A549 treated with Hydrocortisone at 1 μM for 4 hours (cell line): ENCODE measurements at places on chromosomes 6 and 20. TPM values are rescaled to one million over a fixed set of nuclear protein-coding genes. Genes with fewer than 3 reads are reported as not detected.

The EDEM2 gene
- total RNA-seq, result 53.4 to 59.5 TPM (median 56.5 TPM) in 5 replicates

The GGTLC1 gene
- total RNA-seq, result not detected in 5 replicates

The BAG2 gene
- total RNA-seq, result 6.3 to 7.6 TPM (median 7.0 TPM) in 5 replicates

The CLDN20 gene
- total RNA-seq, result not detected in 5 replicates

The TBCC gene
- 16.1 to 17.2 TPM (median 16.9 TPM) in 5 replicates for total RNA-seq

The TULP1 gene
- not detected in 5 replicates for total RNA-seq

The SFTA2 gene
- not detected in 5 replicates for total RNA-seq

The ARMH2 gene
- total RNA-seq, result not detected in 5 replicates

The GSTA3 gene
- total RNA-seq, result not detected in 5 replicates

The C6orf141 gene
- total RNA-seq, result 7.8 to 10.1 TPM (median 9.2 TPM) in 5 replicates

The PRR18 gene
- total RNA-seq, result 0.06 to 0.30 TPM (median 0.15 TPM) in 5 replicates

The C6orf163 gene
- total RNA-seq, result 0.07 to 0.28 TPM (median 0.14 TPM) in 5 replicates

The DCBLD1 gene
- 23.9 to 31.0 TPM (median 27.9 TPM) in 5 replicates for total RNA-seq

The IRF4 gene
- 0.25 to 0.51 TPM (median 0.25 TPM) in 5 replicates for total RNA-seq

The RSPH9 gene
- total RNA-seq, result 0.14 to 0.33 TPM (median 0.17 TPM) in 5 replicates

The NT5E gene
- 21.1 to 33.8 TPM (median 28.5 TPM) in 5 replicates for total RNA-seq

The OPN5 gene
- not detected in 5 replicates for total RNA-seq

The KCNG1 gene
- total RNA-seq, result 24.0 to 41.9 TPM (median 29.8 TPM) in 5 replicates

The IL17A gene
- total RNA-seq, result not detected in 5 replicates

The MRPS18B gene
- 70.3 to 111 TPM (median 75.3 TPM) in 5 replicates for total RNA-seq
